T-helper 2 cell (primary cell): ENCODE measurements at places on chromosomes 16 and 17.

GRCh38 chr16:11806721-11807120 lies 9.7 kb upstream of the ZC3H7A start:
- no peak for DNase-seq

- DNase-seq: no peak
These were observed 364 bp upstream of the CETP start for GRCh38 chr16:56961386-56961785.

DNA sequence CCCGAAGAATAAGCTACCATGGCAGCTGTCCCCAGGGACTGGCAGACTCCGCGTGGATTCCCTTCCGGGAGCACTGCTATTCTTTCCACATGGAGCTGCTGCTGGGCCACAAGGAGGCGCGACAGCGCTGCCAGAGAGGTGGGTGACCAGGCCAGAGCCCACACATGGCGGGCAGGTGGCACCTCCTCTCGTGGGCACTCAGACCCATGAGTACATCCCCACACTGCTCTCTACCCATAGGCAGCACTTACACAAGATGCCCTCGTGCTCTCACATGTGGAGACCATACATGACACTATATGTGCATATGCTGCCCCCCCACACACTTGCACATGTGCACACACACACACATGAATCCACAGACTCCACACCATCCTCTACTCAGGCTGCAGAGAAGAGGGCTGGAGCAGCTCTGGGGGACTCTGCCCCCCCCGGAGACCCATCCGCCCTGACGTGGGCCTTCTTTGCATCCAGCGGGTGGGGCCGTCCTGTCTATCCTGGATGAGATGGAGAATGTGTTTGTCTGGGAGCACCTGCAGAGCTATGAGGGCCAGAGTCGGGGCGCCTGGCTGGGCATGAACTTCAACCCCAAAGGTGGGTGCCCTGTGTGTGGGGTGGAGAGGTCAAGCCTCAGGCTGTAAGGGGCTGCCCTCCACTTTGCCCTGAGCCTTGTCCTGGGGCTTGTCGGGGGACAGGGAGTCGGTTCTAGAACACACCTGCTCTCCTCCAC lies 62.9 kb downstream of the MRC2 start:
- no peak for DNase-seq

DNA sequence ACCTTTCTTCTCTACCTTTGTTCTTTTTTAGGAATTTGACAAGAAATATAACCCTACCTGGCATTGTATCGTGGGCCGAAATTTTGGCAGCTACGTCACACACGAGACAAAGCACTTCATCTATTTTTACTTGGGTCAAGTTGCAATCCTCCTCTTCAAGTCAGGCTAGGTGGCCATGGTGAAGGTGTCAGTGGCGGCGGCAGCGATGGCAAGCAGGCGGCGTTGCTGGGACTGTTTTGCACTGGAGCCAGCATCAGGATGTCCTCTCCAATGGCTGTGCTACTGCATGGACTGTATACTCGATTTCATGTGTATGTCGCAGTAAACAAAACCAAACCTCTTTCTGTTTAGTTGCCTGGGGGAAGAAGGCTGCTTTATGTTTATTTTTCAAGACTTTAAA lies 5.9 kb downstream of the DYNLL2 start:
- DNase-seq: no peak

DNA sequence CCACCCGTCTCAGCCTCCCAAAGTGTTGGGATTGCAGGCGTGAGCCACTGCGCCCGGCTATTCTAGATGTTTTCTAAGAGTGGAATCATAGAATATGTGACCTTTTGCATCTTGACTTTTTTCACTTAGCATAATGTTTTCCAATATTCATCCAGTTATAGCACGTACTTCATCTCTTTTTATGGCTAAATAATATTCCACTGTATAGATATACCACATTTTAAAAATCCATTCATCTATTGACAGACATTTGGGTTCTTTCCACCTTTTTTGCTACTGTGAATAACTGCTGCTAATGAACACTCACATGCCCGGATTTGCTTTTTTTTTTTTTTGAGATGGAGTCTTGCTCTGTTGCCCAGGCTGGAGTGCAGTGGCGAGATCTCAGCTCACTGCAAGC lies 3.2 kb upstream of the EIF5A start:
- no peak for DNase-seq
